ENCODE measurements at places on chromosomes 3 and 15.

GRCh38 chr3:53274938-53275605 is 19.2 kb upstream of the TKT start:
- H3K4me3 ChIP-seq = no peak overlapping the region
- H3K36me3 ChIP-seq = no peaks in the 10 kb centered on the region
- no peak for DNase-seq
- H3K27me3 ChIP-seq = no peaks in the 10 kb centered on the region

DNA sequence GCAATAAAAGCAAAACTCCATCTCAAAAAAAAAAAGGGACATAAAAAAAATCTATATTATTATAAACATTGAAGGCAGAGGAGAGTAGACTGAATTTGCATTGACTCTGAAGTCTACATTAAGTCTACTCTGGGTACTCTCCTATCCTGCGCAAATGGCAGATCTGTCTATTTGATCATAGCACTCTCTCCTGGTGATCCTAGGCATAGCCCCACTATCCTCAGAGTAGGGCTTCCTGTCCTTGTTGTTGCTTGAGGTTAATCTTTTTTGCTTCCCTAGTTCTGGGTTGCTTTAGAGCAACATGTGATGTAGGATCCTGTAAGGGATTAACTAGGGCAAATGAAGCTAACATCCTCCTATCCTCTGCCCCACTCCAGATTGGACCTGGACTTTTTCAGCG is 82.1 kb upstream of the LRRFIP2 start:
- H3K36me3 ChIP-seq = peaks cover 66% of the 10 kb centered on the region
- no peak overlapping the region for H3K4me3 ChIP-seq
- no peak overlapping the region for H3K27ac ChIP-seq
- no peak for DNase-seq
- H3K27me3 ChIP-seq = no peaks in the 10 kb centered on the region

DNA sequence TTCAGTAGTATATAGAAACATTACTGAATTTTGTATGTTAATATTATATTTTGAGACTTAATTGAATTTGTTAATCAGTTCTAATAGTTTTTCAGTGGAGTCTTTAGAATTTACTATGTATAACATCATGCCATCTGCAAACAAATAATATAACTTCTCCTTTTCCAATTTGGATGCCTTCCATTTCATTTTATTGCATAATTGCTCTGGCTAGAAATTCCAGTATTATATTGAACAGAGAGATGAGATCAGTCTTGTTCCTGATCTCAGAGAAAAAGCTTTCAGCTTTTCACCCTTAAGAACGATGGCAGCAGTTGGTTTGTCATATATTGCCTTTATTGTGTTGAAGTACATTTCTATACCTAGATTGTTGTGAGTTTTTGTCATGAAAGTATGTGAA is 40.4 kb downstream of the OR4F15 start:
- no peak overlapping the region for H3K4me3 ChIP-seq
- no peak for DNase-seq
- no peaks in the 10 kb centered on the region for H3K4me1 ChIP-seq
- no peaks in the 10 kb centered on the region for H3K36me3 ChIP-seq

DNA sequence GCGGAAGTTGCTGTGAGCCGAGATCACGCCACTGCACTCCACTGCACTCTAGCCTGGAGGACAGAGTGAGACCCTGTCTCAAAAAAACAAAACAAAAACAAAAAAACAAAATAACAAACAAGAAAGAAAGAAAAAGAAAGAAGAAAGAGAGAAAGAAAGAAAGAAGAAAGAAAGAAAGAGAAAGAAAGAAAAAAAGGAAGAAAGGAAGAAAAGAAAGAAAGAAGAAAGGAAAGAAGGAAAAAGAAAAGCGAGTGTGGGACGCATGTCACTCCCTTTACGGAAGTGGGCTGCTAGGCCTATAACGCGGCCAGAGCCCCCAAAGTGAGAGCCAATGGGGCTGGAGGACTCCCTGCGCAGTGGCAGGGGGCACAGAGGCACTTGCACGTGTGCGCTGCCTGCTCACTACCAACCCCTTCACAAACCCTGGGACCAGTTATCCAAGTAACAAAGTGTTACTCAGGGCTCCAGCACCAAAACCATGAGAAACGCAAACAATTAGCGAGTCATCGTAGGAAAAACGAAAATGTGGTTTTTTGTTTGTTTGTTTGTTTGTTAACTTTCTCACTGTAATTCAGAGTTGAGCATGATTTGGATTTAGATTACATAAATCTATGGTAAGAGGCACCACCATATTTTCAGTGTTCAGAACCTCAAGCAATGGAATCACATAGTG is 40.8 kb upstream of the ATP1B3 start:
- H3K4me3 ChIP-seq = no peak overlapping the region
- peaks cover 3% of the 10 kb centered on the region for H3K4me1 ChIP-seq
- no peak for DNase-seq

GRCh38 chr15:32698773-32699390 is 18.9 kb upstream of the GREM1 start:
- no peak overlapping the region for H3K4me3 ChIP-seq
- no peaks in the 10 kb centered on the region for H3K4me1 ChIP-seq
- no peak for DNase-seq
- peaks cover 30% of the 10 kb centered on the region for H3K27me3 ChIP-seq
- H3K36me3 ChIP-seq = no peaks in the 10 kb centered on the region
- H3K27ac ChIP-seq = no peak overlapping the region

GRCh38 chr3:20041197-20041780 is 1.0 kb downstream of the KAT2B start:
- H3K4me3 ChIP-seq = peak overlapping the region; percentile 91
- peak; percentile 84 for DNase-seq
- H3K27ac ChIP-seq = peak overlapping the region; percentile 94
- no peaks in the 10 kb centered on the region for H3K27me3 ChIP-seq

GRCh38 chr3:182424006-182424405 is 369.3 kb upstream of the ATP11B start:
- no peak overlapping the region for H3K4me3 ChIP-seq
- H3K36me3 ChIP-seq = no peaks in the 10 kb centered on the region
- H3K27ac ChIP-seq = no peak overlapping the region
- no peak for DNase-seq
- no peaks in the 10 kb centered on the region for H3K27me3 ChIP-seq
- no peaks in the 10 kb centered on the region for H3K4me1 ChIP-seq

DNA sequence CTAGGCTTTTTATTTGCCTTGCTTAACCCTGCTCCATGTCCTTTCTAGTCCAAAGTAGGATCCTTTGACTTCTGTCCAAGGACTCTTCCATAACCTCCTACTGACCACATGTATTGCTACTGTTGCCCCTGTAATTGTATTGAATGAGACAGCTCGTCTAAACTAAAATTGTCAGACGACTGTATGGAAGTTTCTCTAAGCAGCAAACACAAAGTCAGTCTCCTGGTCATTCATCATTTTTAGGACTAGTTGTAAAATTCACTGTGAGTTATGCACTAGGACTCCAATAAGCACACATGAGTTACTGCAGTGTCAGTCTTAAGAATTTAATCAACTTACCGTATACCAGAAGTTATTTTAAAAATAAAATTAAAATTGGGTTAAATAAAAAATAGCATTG is 32.8 kb downstream of the SLTM start:
- no peak overlapping the region for H3K27ac ChIP-seq
- peaks cover 15% of the 10 kb centered on the region for H3K4me1 ChIP-seq
- no peak overlapping the region for H3K4me3 ChIP-seq
- H3K36me3 ChIP-seq = peaks cover 84% of the 10 kb centered on the region
- DNase-seq = no peak

GRCh38 chr3:51401735-51402134 is 10.7 kb downstream of the RBM15B start:
- H3K4me1 ChIP-seq = peaks cover 28% of the 10 kb centered on the region
- no peak overlapping the region for H3K27ac ChIP-seq
- no peak overlapping the region for H3K4me3 ChIP-seq

DNA sequence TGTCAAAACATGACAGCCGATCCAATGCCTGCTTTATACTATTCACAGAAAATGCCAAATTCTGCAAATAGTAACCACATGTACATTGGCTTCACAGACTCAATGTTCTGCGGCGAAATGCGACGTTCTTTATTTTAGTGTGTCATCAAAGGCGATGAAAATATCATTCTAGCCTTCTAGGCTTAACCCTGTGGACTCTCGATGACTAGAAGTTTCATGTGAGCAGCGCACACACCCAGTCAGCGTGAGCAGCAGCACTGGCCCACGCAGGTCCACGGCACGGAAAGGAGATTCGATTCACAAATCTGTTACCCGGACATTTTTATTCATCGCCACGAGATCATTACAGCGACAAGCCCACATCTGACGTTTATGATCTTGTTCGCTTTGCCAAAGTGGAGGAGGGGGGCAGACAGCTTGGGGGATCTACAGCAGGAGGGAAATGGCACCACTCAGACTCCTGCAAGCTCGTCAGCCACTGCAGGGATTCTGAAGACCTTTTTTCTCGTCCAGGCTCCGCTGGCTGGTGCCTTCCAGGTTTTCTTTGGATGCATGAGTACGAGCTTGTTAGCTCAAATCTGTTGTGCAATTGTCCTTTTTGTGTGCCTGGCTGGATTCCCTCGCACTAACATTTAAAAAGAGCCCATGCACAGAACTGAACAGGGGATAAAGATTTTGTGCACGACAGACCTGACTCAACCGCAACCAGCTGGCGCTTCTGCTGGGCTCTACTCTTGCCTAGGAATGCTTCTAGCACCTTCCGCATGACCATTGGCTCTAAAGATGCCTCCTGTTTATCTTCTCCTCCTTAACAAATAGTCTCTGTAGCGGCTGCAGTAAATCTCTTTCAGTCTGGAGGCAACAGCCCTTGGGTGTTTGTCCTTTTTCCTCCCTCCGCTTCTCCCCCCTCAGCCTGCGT is 938.4 kb downstream of the MCTP2 start:
- H3K27me3 ChIP-seq = peaks cover 12% of the 10 kb centered on the region
- DNase-seq = no peak
- no peak overlapping the region for H3K27ac ChIP-seq
- no peak overlapping the region for H3K4me3 ChIP-seq
- H3K4me1 ChIP-seq = no peaks in the 10 kb centered on the region

GRCh38 chr3:100183608-100184125 is 69.4 kb upstream of the FILIP1L start:
- DNase-seq = no peak
- H3K4me3 ChIP-seq = no peak overlapping the region
- peaks cover 32% of the 10 kb centered on the region for H3K36me3 ChIP-seq
- no peaks in the 10 kb centered on the region for H3K27me3 ChIP-seq

GRCh38 chr3:40057077-40057476 is 247.7 kb downstream of the MYRIP start:
- no peak overlapping the region for H3K4me3 ChIP-seq
- H3K4me1 ChIP-seq = no peaks in the 10 kb centered on the region
- peaks cover 4% of the 10 kb centered on the region for H3K27me3 ChIP-seq
- no peak for DNase-seq
- no peak overlapping the region for H3K27ac ChIP-seq

DNA sequence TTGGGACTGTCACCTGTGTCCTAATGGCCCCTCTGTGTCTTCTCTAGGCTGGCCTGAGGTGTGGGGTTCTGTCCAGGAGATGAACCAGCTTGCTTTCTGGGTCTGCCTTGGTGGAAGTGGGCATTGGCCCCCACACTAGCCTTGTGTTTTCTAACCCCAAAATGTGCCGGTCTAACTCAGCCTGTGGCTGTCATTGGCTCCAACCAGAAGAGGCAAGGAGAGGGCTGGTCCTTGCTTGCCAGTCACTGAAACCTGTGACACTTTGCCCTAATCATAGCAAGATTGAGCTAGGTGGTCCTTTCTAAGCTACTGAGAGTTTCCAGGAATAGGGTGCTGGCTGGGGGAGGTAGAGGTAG is 2.2 kb downstream of the C15orf39 start:
- no peak for DNase-seq
- no peaks in the 10 kb centered on the region for H3K27me3 ChIP-seq
- H3K27ac ChIP-seq = peak overlapping the region; percentile 95

- DNase-seq = no peak
- H3K27ac ChIP-seq = no peak overlapping the region
- H3K36me3 ChIP-seq = peaks cover 12% of the 10 kb centered on the region
- H3K4me3 ChIP-seq = no peak overlapping the region
- peaks cover 40% of the 10 kb centered on the region for H3K4me1 ChIP-seq
Observed at GRCh38 chr3:188179006-188179966, 25.3 kb downstream of the LPP start.

GRCh38 chr3:12658593-12659058 is 5.3 kb downstream of the RAF1 start:
- peak overlapping the region; percentile 89 for H3K27ac ChIP-seq
- no peak for DNase-seq
- H3K36me3 ChIP-seq = peaks cover 40% of the 10 kb centered on the region
- H3K27me3 ChIP-seq = no peaks in the 10 kb centered on the region

DNA sequence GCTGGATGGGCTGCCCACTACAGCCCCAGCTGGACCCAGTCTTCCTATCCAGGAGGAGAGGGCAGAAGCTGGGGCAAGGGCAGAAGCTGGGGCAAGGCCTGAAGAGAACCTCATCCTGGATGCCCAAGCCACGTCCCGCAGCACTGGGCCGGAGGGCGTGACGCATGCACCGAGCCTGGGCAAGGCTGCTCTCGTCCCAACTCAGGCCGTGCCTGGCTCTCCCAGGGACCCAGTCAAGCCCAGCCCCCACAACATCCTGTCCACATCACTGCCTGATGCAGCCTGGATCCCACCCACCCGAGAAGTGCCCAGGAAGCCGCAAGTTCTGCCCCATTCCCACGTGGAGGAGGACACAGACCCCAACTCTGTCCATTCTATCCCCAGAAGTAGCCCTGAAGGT is 22.3 kb downstream of the FBLN2 start:
- no peak overlapping the region for H3K4me3 ChIP-seq
- H3K27ac ChIP-seq = no peak overlapping the region
- H3K4me1 ChIP-seq = peaks cover 12% of the 10 kb centered on the region
- no peak for DNase-seq
- H3K27me3 ChIP-seq = no peaks in the 10 kb centered on the region
